ENCODE measurements at places on chromosomes 4 and X.

GRCh38 chr4:41933997-41934503, 1.2 kb upstream of the TMEM33 start:
- DNase-seq: no peak

DNA sequence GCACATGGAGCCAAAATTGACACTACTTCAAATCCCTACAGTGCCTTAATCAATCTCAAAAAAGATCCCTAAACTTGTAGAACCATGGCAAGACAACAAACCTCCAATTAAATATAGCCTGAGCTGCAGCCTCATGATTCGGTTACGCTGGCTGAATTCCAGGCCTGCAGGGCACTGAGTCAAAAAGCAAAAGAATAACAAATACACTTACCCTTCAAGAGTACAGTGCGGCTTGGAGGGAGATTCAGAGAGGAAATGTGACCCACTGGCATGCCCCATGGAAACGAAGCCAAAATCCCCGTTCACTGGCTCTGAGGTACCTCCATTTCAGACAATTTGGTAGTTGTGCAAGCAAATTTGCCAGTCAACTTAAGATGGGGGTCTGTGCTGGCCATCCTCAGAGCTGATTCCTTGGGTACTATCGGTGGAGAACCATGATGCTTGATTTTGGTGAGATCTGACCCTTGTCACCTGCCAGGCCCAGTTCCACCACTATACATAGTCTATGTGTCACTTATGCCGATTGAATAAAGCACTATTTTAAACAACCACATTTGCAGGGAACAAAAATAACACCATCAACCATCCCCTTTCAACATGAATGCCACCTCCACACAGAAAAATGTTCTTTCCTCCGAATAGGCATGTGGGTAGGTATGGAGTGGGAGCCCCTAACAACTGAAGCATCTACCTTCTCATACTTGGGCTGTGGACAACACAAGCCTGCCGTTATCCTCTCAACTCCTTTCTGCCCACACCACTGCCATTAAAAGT, 2.1 kb downstream of the C4orf54 start:
- DNase-seq: no peak

DNA sequence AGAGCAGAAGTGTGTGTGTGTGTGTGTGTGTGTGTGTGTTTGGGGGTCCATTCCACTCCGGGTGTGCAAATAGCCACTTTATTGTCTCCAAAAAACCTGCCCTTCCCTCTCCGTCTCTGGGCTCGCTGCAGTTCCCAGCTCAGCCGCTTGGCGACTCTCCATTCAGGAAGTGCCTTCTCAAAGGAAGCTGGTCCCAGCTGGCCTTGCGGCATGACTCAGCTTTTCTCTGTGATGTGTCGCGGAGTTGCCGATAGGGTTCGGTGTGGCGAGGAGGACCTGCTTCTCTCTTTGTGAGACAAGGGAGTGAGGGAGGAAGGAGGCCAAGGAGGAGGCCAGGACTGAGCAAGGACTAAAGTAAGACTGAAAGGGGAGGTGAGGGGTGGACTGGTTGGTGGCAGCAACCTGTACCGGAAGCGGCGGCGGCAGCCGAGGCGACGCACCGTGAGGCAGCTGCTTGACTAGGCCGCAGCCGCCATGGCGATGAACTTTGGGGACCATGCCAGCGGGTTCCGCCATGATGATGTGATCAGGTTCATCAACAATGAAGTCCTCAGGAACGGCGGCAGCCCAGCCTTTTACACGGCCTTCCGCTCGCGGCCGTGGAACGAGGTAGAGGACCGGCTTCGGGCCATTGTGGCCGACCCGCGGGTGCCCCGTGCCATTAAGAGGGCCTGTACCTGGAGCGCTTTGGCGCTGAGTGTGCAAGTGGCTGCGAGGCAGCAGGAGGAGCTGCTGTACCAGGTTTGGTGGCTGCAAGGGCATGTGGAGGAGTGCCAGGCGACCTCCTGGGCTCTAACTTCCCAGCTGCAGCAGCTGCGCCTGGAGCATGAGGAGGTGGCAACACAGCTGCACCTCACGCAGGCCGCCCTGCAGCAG, at the start of gene TEX13C:
Gene TEX13C (plus strand): TSS at position 226 of the 876 bp plus-strand sequence. CDS start 249 bp downstream, at position 475.
- no peak for DNase-seq

GRCh38 chrX:22652596-22652995, 347.2 kb upstream of the DDX53 start:
- no peak for DNase-seq

DNA sequence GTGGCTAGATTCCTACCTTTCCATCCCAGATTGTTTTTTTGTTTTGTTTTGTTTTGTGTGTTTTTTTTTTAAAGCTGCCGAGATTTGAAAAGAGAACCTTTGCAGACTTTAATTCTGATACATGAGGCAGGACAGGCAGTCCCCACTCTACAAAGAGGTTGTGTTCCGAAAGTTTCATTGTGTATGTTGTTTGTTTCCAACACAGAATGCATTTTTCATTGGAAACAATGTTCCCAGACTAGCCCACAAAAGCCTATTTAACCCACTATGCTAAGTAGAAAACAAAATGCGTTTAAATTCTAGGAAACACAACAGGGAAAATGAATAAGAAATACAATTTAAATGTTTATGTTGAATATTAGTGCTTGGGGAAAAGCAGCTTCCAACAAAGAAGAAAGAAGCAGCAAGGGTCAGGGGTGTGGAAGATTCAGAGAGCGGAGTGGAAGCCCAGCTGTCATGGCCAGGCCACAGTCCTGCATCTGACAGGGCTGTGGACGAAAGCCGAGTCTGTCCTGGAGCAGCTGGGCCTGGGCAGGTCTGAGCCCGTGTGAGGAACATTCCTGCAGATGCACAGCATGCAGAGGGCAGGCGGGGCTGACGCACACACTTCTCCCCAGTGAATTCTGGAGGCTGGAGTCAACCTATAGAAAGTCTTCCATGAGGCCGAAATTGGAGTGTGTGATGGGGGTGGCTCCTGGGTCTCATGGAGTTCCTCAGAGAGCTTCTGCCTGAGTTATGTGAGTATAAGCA, 12.4 kb upstream of the SETD7 start:
- DNase-seq: no peak

DNA sequence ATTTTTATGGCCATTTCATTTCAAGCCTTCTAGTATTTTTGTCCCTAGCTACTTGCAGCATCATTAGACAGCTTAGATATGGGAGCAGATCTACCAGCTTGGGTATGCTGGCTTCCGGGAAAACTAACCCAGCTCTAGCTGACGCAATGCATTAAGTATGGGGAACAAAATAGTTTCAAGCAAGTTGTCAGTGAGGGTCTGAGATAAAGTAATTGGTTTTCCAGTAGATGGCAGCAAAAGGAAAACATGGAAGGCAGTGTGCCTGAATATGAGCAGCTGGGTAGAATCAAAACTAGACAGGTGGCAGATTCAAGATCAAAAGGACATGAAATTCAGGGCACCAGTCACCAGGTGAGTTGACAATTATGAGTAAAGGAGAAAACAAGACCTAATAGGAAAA, 340.9 kb upstream of the CTSO start:
- DNase-seq: no peak

DNA sequence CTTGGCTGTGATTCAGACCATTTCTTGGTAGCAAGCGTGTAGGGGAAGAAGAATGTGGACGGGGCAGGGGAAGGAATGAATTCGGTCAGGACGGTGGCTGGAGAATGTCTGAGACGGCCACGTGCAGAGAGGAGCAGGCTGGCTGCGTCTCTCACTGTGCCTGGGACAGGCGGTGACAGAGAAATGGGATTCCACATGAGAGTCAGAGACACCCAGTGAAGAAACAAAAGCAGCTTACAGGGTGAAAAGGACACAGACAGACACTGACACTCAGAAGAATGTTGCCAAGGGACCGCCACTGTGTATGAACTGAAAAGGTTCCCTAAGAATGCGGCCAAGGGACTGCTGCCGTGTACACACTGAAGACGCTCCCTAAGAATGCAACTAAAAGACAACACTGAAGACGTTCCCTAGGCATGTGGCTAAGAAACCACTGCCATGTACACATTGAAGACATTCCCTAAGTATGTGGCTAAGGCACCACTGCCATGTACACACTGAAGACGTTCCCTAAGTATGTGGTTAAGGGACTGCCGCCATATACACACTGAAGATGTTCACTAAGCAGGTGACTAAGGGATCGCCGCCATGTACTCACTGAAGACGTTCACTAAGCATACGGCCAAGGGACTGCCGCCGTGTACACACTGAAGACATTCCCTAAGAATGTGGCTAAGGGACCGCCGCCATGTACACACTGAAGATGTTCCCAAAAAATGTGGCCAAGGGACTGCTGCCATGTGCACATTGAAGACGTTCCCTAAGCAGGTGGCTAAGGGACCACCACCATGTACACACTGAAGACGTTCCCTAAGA, 49.1 kb downstream of the DHRSX start:
- no peak for DNase-seq

DNA sequence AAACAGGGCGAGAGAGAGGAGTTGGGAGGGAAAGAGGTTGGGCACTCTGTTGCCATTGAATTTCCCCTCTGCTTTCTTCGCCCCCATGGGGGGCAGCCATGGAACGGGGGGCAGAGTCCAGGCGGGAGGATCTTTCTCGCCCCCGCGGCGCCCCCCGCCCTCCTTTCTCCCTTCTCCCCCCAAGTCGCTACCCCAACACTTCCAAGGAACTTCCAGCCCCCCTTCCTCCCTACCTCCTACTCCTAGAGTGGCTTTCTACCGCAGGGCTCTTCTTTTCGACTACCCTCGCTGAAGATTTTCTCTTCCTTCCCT, 594 bp upstream of the STAG2 start:
- no peak for DNase-seq

- no peak for DNase-seq
Observed at GRCh38 chr4:114161809-114162208, 182.4 kb upstream of the ARSJ start.

GRCh38 chrX:67692246-67692645, 148.4 kb downstream of the AR start:
- no peak for DNase-seq

DNA sequence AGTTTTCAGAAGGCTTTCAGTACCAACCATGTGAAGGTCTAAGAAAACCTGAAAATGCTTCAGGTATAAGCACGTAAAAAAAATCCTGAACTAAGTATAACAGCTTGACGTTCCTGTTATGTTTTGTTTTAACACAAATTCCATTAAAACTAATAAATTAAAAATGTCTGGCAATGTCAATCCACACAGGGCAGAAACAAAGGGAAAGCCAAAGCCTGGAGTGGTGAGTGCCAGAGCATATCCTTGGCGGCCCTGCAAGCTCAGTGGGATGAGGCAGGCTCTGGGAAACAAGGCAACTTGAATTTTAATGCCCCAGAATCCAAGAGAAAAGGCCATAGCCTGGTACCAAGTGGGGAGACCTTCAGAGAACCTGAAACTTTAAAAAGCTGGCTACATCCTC, 78.2 kb downstream of the EPHA5 start:
- no peak for DNase-seq

GRCh38 chr4:170623899-170624298, 534.1 kb upstream of the AADAT start:
- DNase-seq: no peak

GRCh38 chr4:108849611-108850168, 86.8 kb upstream of the ETNPPL start:
- no peak for DNase-seq

GRCh38 chr4:7206911-7207567, 14.7 kb downstream of the SORCS2 start:
- no peak for DNase-seq

- no peak for DNase-seq
Observed at GRCh38 chrX:68942104-68942503, 113.3 kb downstream of the EFNB1 start.

GRCh38 chr4:152176627-152177214, 359.2 kb downstream of the FBXW7 start:
- DNase-seq: no peak

- DNase-seq: no peak
Observed at GRCh38 chr4:13169731-13170525, 314.2 kb downstream of the RAB28 start.

- no peak for DNase-seq
Observed at GRCh38 chr4:156390599-156391324, 437.1 kb upstream of the CTSO start.

All from activated CD8-positive, alpha-beta memory T cell treated with anti-CD3 and anti-CD28 coated beads, Interleukin-2, amount 10 ng/mL, durations not matched to agents 7 days and 5 days (primary cell).